Fibroblast of mammary gland (primary cell): ENCODE measurements at places on chromosomes 6 and 20.

DNA sequence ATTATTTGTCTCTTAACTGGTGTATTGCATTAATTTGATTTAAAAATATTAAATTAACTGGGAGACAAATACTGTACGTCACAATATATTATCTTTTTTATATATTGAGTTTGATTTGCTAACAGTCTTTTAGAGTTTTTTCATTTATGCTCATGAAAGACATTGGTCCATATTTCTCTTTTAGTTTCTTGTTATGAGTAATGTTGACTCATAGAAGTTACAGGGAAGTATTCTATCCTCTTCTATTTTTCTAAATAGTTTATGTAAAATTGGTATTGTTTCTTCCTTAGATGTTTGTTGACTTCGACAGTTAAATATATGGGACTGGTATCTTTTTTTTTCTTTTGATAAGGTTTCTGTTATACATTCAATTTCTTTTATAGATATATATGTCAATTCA lies 1115.6 kb upstream of the CITED2 start:
- DNase-seq = peak; percentile 45

DNA sequence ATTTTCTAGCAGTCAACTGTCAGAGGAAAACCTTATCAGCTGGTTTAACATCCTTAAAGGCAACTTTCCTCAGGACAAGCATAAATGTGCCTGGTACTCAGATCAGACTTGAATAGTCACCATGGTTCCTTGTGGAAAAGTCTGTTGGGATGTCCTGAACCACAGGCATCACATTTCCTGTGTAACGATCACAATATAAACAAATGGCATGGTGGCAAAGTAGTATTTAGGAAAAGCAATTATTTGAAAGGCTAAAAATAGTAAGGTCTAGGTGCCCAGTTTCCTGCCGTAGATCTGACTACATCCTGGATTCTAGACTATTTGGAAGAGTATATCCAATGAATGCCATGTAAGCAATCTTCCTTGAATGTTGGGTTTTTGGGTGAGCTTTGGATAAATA lies 271.9 kb upstream of the AGPAT4 start:
- no peak for DNase-seq

DNA sequence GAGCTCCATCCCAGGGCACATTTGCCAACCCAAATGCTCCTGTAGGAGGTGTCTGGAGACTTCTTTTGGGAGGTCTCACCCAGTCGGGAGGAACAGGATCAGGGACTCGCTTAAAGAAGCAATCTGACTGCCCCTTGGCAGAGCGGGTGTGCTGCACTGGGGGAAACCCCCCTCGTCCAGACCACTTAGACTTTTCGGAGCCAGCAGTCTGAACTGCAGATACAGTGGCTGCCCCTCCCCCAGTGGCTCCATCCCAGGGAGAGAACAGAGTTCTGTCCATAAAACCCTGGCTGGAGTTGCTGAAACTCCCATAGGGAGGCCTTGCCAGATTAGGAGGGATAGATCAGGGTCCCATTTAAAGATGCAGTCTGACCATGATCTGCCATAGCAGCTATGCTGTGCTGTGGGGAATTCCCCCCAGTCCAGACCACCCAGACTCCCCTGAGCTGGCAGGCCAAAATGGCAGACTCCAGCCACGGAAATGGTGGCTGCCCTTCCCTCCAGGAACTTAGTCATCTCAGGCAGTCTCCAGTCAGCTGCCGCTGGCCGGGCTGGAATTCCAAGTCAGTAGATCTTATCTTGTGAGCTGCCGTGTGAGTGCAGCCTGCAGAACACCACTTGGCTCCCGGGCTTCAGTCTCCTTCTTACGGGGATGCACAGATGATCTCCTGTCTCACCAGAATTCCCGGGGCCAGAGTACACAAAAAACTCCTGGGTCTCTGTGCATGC lies 278.1 kb upstream of the SASH1 start:
- no peak for DNase-seq

- DNase-seq = no peak
Observed at GRCh38 chr6:118464620-118465019, 83.5 kb upstream of the PLN start.

GRCh38 chr6:67896476-67896875 lies 738.6 kb upstream of the ADGRB3 start:
- peak; percentile 19 for DNase-seq

DNA sequence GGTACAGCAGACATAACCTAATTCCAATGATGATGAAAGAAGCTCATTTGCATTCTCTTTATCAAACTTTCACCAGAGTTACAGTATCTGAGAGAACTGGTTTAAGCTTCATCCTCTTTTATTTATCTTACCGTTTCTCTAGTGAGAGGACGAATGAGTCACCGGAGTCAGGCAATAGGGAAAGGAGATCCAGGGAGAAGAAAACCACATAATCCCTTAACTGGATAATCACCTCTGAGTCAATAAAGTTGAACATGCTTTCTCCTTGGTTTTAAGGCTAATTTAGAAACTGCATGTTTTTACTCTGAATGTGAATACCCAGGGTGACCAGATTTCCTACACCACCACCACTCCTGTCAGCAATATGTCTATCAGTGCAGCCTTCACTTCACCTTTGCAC lies 313.7 kb upstream of the TBX18 start:
- peak; percentile 95 for DNase-seq

DNA sequence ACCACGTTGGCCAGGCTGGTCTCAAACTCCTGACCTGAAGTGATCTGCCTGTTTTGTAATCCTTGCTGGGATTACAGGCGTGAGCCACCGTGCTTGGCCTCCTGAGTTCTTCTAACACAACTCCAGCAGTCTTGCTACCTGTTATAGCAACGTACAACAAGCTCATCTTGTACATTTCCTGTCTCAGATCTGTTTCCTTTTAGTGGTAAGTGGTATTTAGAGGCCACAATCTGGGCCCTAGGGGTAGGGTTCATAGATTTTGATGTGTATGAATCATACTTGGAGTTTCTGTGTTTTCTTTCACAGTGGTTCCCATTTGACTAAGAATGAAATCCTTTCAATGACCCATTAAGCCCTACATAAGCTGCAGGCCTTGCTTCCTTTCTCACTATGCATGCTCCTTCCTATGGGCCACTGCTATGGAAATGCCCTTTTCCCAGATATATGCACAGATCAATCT lies 27.1 kb upstream of the SYNCRIP start:
- peak; percentile 63 for DNase-seq

DNA sequence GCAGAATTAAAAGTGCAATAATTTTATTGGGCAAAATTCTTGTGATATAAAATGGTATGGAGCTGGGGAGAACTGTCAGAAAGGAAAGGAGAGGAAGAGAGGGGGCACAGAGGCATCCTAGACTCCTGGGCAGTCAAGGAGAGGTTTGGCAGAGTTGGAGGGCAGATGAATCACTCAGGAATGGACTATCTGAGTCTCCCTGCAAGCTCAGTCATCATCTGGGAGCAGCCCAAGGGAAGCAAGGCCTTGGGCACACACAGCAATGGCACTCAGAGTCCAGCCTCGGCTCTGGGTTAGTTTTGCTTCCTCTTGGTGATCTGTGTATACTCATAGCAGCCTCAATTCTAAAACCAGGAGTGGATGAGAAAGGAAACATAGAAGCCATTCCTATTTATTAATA lies 67.2 kb downstream of the SLC22A1 start:
- DNase-seq = peak; percentile 18

DNA sequence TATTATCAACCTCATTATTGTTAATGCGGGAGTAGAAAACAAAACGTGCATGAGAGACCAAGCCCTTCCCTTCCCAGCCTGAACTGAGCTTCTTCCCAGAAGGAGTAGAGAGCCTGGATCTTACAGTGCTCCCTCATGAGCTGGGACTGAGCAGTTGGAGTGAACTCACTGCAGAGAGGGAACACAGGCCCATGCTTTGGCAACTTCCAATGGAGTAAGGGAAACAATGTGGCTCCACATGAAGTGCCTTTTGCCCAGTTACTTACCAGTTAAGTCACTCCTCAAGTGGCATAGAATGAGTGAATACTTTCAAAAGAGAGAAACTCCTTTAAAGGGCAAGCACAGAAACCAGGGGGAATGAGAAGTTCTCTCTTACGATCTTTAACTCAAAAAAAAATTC lies 12.4 kb downstream of the FHL5 start:
- DNase-seq = no peak

- DNase-seq = no peak
Observed at GRCh38 chr6:135230711-135231468, 49.8 kb downstream of the MYB start.

DNA sequence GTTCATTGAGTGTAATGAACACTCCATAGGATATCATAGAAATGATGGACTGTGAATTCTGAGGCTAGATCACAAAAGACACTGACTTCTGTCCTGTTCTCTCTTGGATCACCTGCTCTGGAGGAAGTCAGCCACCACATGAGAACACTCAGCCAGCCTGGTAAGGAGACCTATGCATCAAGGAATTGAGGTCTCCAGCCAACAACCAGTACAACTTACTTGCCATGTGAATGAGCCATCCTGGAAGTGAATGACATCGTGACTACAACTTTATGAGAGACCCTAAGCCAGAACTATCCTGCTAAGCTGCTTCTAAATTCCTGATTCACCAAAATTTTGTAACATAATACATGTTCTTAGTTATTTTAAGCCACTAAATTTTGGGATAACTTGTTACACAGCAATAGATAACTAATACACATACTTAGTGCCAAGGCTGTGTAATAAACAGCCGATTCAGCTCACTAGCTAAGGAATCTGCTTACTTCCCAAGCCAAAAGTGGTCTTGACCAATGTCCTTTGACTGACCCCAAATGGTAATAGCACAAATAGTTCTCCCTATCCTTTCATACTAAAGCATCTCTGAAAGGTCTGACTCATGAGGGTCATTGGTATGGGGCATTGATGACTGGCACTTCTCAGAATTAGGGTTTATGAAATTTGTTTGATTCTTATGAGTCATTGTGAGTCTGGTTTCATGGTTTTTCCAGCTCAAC lies 6.9 kb upstream of the CTNNBL1 start:
- DNase-seq = peak; percentile 64

- no peak for DNase-seq
Observed at GRCh38 chr20:56979125-56979524, 287.3 kb downstream of the BMP7 start.

- DNase-seq = no peak
Observed at GRCh38 chr20:17227669-17228623, 1.1 kb downstream of the PCSK2 start.

DNA sequence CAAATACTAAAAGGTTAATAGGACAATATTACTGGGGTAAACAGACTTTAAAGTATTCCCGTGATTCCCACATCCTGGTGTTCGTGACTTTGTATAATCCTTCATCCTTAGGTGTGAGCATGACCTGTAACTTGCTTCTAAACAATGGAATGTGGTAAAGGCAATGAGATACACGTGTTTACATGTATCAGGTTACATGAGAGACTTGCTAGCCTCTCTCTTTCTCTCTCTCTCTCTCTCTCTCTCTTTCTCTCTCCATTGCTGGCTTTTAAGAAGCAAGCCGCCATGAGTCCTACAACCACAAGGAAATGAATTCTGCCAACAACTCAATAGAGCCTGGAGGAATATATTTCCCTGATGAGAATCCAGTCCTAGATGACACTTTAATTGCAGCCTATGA lies 83.9 kb upstream of the LGSN start:
- DNase-seq = no peak

- DNase-seq = peak; percentile 73
Observed at GRCh38 chr6:35297601-35298481, at the start of gene DEF6. TSS of gene DEF6 (plus strand) at chr6:35297818. CDS start at chr6:35297857, 39 bp downstream.

- peak; percentile 54 for DNase-seq
Observed at GRCh38 chr6:71533939-71534379, 245.3 kb downstream of the OGFRL1 start.

- DNase-seq = peak; percentile 57
Observed at GRCh38 chr20:23889775-23890187, 10.2 kb upstream of the CST5 start.

- DNase-seq = no peak
Observed at GRCh38 chr20:43781215-43781614, 54.4 kb upstream of the GTSF1L start.

DNA sequence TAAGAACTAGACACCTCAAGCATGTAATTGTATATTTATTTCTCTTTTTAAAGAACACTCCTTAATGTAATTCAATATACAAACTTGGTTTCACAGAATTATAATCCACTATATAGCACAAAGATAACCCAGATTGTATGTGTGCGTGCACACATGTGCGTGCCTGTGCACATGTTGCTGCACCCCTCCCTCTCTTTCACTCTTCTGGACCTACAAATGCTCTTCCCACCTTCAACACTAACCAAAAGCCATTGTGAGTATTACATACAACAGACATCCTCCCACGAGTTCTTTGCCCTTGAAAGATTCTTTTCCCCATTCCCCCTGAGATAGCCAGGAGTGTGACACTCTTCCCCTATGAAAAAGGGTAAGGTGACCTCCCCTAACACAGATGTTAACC lies 193.5 kb downstream of the HIVEP2 start:
- no peak for DNase-seq

DNA sequence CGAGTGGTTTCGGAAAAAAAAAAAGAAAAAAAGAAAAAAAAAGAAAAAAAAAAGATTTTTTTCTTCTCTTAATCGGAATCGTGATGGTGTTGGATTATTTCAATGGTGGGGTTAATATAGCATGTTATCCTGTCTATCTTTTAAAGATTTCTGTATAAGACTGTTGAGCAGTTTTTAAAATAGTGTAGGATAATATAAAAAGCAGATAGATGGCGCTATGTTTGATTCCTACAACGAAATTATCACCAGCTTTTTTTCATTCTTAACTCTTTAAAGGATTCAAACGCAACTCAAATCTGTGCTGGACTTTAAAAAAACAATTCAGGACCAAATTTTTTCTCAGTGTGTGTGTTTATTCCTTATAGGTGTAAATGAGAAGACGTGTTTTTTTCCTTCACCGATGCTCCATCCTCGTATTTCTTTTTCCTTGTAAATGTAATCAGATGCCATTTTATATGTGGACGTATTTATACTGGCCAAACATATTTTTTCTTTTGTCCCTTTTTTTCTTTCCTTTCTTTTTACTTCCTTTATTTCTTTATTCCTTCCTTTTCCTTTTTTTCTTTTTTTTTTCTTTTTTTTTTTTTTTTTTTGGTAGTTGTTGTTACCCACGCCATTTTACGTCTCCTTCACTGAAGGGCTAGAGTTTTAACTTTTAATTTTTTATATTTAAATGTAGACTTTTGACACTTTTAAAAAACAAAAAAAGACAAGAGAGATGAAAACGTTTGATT lies 3.6 kb downstream of the SOX4 start:
- peak; percentile 61 for DNase-seq

GRCh38 chr6:166637812-166638572 lies 10.9 kb upstream of the RPS6KA2 start:
- DNase-seq = no peak

GRCh38 chr20:3811467-3812258 lies 8.7 kb upstream of the AP5S1 start:
- peak; percentile 100 for DNase-seq

DNA sequence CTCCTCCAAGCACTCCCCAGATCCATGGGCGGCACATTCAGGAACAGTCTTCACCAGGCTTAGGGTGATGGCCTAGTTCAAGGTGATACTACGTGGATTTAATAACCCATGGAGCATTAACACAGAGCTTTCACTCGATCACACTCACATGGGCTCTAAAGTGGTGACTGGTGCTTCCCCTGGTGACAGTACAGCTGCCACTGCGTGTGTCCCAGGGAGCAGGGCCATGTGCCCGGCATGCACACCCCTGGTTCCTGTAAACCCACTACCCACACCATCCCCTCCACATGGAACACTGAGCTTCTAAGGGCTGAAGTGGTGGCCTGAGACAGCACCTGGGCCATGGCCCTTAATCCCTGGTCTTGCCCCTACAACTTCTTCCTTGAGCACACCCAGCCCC lies 27.8 kb upstream of the APMAP start:
- no peak for DNase-seq

GRCh38 chr6:170572704-170573466 lies 11.6 kb downstream of the PDCD2 start:
- no peak for DNase-seq
